ENCODE measurements at places on chromosomes 5 and 9.

- no peak for DNase-seq
These were observed 555.2 kb downstream of the ACTL7B start for GRCh38 chr9:108300306-108301287.

DNA sequence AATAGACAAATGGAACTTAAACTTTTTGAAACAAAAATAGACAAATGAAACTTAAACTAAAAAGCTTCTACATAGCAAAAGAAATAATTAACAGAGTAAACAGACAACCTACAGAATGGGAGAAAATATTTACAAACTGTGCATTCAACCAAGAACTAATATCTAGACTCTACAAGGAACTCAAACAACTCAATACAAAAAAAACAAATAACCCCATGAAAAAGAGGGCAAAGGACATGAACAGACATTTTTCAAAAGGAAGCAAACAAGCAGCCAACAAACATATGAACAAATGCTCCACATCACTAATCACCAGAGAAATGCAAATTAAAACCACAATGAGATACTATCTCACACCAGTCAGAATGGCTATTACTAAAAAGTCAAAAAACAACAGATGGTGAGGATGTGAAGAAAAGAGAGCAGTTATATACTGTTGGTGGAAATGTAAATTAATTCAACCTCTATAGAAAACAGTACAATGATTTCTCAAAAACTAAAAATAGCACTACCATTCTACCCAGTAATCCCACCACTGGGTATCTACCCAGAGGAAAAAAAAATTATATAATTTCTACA, 170.8 kb upstream of the RGMB start:
- no peak for DNase-seq

DNA sequence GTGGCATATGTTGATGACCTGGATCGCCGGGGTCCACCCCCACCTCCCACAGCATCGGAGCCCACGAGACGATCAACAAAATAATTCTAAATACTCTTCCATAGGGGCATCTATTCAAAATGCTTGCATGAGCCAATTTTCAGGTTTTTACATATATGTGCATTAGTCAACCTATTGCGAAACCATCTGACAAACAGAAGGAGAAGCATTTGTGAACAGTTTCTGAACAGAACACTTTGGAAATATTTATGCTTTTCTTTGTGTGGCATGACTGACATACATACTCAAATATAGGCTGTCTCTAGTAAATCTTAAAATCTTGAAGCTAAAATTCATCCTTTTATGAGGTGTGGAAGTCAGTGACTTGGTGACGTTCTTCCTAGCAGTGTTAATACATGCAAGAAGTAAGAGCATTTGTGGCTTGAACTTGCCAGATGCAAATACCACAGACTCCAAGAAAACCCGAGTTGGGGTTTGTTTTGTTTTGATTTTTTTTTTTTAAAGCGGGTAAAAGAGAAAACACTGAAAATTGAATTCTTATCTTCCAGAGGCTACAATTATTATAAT, 5.3 kb downstream of the GPR151 start:
- no peak for DNase-seq

GRCh38 chr5:95682891-95683290, at the start of gene SPATA9:
Gene SPATA9 (minus strand): TSS chr5:95682991. CDS start chr5:95682854, 137 bp downstream.
- no peak for DNase-seq

DNA sequence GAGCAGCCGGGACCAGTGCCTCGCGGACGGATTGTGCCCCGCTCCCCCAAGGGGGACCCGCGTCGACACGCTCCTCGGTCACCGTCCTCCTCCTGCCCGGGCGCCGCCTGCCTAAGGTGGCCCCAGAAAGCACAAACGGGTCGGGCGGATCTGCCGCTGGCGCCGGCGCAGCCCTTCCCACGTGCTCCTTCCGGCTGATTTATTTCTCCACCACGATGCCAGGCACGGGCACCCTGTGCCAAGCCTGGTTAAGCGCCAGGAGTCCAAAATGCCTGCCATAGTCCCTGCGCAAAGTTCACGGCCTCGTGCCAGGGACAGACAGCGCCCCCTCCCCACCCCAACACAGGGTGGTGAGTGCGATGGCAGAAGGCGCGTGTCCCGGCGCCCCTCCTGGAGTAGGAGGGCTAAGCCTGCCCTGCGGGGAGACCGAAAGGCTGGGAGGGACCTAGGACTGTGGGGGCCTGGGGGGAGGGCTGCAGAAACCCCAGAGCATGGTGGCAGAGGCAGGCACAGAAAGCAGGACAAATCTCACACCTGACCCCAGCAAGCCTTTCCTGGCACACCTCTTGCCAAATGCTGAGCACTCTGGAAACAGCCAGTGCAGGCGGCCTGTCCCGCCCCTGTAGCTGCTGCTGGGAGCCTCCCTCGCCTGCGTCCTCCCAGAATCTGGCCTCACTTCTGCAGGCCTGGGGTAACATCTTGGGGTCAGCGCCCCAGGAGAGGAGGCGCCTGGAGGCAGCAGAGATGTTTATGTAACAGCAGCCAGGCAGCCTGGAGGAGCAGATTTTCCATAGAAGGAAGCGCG, 1.1 kb upstream of the NOTCH1 start:
- DNase-seq: no peak

DNA sequence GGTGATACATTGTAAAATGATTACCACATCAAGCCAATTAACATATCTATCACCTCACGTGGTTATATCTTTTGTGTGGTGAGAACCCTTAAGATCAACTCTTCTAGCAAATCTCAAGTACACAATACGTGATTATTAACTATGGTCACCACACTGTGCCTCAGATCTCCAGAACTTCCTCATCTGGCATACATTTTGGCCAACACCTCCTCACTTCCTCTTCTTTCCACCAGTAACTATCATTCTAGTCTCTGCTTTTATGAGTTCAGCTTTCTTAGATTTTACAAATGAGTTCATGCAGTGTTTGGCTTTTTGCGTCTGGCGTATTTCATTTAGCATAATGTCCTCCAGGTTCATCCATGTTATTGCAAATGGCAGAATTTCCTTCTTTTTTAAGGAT, 35.8 kb downstream of the PRKACG start:
- no peak for DNase-seq

GRCh38 chr5:79111960-79112702, 522 bp downstream of the BHMT start:
- no peak for DNase-seq

- no peak for DNase-seq
These were observed 79.1 kb upstream of the ALDH1B1 start for GRCh38 chr9:38313421-38313820.

DNA sequence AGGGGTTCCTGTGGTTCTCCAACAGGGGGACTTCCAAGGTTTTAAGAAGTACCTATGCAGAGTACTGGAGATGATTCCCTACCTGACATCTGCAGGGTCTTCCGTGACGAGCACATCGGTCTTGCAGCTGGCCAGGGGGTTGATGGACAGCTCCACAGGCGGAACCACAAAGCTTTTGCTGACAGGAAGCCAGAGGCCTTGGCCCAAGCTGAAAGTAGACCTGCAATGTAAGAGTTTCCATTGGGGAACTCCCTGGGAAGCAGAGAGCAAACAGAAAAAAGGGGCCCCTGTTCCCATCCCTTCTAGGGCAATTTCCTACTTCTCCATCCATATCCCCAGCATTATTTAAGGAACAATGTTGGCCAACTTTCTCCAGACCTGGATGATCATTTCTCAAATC, 288.0 kb downstream of the TRIM32 start:
- no peak for DNase-seq

- DNase-seq: no peak
These were observed 18.3 kb upstream of the NEK6 start for GRCh38 chr9:124239249-124240073.

GRCh38 chr5:119289438-119290044, 66.3 kb upstream of the TNFAIP8 start:
- no peak for DNase-seq

DNA sequence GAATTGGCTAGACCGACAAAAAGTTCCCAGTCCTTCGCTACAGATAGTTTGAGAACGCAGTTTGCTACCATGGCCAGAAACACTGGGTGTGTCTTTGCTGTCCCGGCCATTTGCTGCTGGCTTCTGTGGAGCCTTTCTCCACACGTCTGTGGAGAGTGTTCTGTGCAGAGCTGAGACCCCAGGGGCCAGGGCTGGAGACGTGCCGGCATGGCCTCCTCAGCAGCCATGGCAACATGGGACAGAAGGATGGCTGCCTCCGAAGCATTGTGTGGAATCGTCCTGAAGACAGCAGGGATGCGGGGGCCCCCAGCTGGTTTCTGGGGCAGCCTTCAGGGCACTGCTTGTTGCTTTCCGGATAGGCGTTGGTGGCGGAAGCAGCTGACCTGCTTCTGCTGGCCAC, 142.8 kb downstream of the GADD45G start:
- no peak for DNase-seq

GRCh38 chr9:83512621-83513020, 25.6 kb downstream of the FRMD3 start:
- DNase-seq: no peak

GRCh38 chr5:179605026-179605833, 18.2 kb downstream of the HNRNPH1 start:
- no peak for DNase-seq

GRCh38 chr5:396531-396961, 46.4 kb upstream of the EXOC3 start:
- DNase-seq: no peak

- no peak for DNase-seq
These were observed 58.5 kb upstream of the GNE start for GRCh38 chr9:36316611-36317317.

DNA sequence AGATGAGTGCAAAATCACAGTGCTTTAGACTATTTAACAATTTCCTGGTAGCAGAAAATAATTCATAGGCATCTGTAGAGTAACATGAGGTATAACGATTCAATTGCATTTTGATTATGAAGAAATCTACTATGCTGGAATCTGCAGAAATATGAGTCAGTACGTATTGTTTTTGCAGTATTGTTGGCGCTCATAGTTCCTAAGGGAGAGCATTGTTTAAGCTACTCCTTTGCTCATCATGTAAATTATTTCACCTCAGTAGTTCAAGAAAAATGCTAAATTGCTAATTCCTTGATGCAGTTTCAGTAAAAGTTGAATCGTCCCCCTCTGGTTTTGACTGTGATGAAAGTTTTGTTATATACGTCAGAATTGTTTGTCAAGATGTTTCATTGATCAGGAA, 458.4 kb downstream of the HINT1 start:
- DNase-seq: no peak

GRCh38 chr9:133913571-133914369, 78.4 kb downstream of the VAV2 start:
- DNase-seq: no peak

DNA sequence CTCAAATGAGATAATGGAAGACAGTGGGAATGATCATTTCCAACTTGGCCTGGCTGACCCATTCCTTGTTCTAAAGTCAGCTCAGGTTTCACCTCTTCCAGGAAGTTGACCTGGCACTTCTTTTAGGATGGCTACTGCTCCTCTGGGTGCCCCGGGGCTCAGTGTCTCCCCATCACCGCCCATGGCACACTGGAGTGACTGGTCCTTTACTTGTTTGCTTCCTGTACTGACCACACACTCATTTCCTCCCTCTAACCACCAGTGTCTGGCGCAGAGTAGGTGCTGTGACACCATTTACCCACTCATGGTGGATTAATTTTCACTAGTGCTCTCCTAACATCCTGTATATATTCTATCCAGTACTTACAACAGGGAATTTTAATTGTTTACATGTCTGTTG, 183.5 kb downstream of the CDK5RAP2 start:
- no peak for DNase-seq

- DNase-seq: no peak
These were observed 92.9 kb upstream of the IER5L start for GRCh38 chr9:129270903-129271431.

- DNase-seq: no peak
These were observed 69.7 kb downstream of the FOCAD start for GRCh38 chr9:20753761-20754160.

GRCh38 chr9:38482918-38483592, 58.8 kb upstream of the IGFBPL1 start:
- DNase-seq: no peak

DNA sequence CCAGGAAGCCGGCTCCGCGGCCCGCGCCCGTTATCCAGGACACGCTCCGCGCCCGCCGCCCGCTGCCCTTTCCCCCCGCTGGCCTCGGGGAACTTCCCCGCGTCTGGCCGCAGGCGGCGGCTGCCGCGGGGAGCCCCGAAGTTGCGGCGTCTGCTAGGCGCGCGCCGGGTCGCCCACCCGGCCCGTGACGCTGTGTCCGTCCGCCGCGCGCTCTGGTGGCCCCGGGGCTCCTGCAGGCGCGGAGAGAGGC, 621 bp upstream of the GCNT4 start:
- DNase-seq: no peak

- DNase-seq: no peak
These were observed 15.2 kb upstream of the TBCA start for GRCh38 chr5:77791356-77791755.

DNA sequence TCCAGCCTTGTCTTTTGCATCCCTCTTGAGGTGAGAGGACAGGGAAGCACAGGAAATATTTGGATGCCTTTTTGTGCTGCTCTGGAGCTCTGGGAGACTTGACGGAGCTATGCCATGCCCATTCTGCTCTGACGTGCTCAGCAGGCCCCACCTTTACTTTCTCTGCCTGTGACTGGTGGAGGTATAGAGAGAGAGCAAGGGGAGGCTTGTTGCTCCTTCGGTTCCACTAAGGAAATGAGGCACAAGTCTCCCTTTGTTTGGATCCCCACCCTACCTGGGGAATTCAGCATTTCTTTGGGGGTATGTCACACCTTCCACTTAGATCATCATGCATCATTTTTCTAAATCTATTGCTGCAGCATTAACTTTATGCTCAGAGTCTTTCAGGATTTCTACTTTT, 121.8 kb upstream of the CNTLN start:
- DNase-seq: no peak

DNA sequence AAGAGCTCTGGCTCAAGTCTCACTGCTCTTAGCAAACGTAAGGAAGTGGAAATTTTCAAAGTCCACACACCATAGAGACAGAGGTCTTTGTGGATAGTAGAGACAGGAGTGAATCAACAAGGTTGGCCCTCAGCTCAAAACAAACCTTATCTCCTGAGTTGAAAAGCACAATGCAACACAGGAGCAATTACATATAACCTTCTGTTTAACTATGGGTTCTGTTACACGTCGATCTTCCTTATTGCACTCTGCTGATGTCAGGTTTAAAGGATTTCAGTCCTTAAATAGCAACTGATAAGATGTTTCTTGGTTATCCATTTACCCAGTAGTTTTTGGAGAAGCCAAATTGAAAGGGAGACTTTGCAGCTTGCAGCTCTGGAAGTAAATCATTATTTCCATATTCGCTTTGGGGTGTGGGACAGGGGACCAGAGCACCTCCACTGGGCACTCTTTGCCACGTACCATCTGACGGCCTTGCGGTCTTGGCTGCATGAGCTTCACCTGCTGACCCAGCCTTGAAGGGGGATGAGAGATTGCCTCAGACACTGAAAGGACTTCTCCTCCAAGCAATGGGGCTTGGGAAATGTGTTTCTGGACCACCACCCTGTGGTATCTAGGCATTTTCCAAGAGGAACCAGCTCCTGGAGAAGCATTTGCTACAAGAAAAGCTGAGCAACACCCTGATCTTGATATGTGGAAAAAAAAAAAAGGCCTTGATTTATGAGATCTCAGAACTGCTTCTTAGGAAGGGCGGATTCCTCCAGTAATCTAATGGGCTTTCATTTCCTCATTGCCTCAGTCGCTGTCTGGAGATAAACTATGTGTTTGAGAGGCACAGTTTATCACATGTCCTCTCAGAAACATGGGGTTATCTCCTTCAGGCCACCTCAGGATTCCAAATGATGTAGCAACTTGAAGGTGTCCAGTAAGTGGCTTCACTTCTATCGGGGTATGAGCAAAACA, 56.2 kb upstream of the ZNF622 start:
- no peak for DNase-seq

GRCh38 chr5:156825688-156826087, 24.4 kb upstream of the PPP1R2B start:
- no peak for DNase-seq

- DNase-seq: no peak
These were observed 440.9 kb downstream of the DIRAS2 start for GRCh38 chr9:90201766-90202165.

- DNase-seq: no peak
These were observed 32.4 kb downstream of the AOPEP start for GRCh38 chr9:94758880-94759279.

All from cortex of kidney (tissue), 1 donor.